ENCODE measurements at places on chromosomes 5 and 9.

DNA sequence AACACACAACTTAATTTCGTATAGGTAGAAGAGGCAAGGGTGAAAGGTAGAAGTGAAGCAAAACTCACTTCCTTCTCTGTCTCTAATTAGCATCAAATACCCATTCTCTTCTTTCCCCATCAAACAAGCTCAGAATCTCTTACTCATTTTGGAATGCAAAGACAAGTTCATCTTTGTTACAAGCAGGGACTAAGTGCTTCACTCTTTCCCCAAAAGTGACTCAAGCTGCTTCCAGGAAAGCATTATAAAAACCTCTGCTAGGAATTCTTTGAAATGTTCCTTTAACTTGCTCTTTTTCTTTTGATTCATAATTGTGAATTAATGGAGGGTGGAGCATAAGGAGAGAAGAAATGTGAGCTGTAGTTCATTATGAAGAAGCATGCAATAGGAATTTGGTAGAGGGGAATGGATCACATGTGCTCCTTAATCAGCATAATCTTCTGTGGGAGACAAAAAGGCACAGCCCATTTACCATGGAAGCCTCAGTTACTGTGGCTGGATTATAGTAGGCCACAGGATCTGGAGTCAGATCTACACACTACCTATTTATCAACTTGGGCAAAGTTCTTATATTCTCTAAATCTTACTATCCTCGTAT lies 109.5 kb upstream of the DPYSL3 start:
- no peak for DNase-seq

DNA sequence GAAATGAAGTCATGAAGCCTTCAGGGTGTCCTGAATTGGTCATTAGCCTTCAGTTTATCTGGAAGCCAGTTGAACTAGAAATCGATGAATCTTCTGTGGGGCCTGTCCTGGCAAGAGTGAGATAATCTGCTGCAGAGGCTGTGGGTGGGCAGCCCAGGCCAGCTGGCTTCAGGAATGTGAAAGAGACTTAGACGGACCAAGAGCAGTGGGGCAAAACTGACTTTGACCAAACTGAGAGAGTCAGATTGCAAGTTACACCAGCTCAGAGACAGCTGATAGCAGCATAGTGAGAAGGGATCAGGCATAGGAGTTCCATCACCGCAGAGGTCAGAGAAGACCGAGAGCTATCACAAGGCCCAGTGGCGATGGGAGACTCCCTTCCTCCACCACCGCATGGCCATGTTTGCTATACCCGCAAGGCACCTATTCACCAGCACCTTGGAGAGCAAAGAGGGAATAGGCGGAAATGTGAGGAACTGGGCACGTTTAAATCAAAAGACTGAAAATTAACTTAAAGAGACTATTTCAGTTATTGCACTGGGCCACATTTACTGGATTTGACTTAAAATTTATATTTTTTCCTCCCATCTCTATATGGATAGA lies 50.0 kb upstream of the GLIS3 start:
- no peak for DNase-seq

- no peak for DNase-seq
Measured at GRCh38 chr9:15304632-15305031, 2.4 kb downstream of the TTC39B start.

GRCh38 chr9:125889112-125889475 lies 141.9 kb downstream of the PBX3 start:
- no peak for DNase-seq

GRCh38 chr5:146199176-146199815 lies 4.1 kb upstream of the RBM27 start:
- DNase-seq = no peak

DNA sequence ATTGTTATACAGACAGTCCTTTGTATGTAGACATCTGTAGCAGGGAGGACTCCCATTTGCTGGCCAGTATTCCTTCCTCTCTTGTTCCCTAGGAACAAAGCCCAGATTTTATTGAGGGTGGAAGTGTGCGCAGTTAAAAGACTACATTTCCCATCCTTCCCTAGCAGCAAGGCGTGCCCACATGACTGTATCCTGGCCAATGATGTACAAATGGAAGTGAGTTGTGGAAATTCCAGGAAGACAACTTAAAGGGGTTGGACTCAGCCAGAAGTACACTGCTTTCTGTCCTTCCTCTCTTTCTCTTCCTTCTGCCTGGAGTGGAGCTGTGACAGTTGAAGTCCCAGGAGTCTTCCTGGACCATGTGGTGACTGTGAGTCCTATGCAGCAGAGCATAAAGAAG lies 89.0 kb downstream of the HRH2 start:
- peak; percentile 4 for DNase-seq
